ENCODE measurements at places on chromosomes 13 and 19.

DNA sequence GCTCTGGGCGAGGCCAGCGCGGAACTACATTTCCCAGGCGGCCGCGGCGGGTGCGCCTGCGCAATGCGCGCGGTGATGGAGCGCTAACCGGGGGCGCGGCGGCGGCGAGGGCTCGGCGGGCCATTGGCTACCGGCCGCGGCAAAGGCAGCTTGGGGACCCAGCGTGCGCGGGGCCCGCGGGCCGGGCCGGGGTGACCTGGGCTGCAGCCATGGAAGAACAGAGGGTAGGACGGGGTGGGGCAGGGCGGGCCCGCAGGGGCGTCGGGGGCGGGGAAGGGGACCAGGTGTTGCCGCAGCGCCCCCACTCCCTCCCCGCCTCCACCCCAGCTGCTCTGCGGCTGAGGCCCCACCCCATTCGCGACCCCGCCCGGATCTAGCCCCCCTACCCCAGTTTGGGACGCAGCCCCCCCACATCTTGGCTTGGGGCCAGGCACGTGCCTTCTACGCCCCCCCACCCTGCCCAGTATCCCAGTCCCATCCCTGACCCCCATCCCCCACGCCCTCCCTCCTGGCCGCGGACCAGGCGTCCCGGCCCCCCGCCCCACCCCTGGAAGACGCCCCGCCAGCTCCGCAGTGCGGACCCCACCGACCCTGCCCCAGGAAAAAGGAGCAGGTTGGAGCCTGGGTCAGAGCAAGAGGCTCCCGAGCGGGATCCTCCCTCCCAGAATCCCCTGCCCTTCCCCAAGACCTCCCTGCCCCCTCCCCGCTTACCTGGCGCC lies at the start of gene FSD1:
TSS of gene FSD1 (plus strand) at position 61 of the 719 bp plus-strand sequence. CDS start at position 210, 149 bp downstream.
- DNase-seq = peak; percentile 32

DNA sequence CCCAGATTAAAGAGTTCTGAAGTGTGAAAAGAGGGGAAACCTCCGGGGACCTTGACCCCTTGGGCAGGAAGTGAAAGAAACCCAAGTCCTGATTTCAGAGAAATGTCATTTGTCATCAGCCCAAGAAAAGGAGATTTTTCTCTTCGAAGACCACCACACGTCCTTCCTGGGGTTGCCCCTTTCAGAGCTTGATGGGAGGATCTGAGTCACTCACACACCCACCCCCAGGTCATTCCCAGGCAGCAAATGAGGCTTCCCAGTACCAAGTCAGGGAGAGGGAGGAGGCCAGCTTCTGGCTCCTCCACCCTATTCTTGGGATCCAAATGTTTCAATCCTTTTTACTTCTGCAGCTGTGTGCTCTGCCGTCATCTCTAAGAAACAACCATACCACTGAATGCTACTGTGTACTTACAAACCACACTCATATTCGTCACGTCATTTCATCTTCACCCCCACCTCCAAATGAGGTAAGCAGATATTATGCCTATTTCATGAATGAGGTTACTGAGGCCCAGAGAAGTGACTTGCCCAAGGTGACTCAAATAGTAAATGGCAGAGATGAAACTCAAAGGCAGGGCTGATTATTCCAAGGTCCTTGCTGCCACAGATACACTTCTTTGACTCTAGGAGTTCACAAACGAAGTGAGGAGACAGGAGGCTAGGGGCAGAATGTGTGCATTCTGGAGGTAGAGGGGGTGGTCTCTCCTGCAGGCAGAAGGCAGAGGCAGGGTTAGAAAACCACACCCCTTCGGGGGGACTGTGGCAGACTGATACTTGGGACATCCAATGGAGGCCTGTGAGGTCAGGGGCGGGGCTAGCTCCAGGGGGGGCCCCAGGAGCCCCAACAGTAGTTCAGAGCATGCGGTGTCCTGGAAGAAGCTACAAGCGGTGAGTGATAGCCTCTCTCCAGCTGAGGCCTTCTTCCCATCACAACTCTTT lies 5.0 kb upstream of the KMT2B start:
- DNase-seq = peak; percentile 35

GRCh38 chr19:13132471-13133180 lies 14.6 kb downstream of the NACC1 start:
- no peak for DNase-seq

DNA sequence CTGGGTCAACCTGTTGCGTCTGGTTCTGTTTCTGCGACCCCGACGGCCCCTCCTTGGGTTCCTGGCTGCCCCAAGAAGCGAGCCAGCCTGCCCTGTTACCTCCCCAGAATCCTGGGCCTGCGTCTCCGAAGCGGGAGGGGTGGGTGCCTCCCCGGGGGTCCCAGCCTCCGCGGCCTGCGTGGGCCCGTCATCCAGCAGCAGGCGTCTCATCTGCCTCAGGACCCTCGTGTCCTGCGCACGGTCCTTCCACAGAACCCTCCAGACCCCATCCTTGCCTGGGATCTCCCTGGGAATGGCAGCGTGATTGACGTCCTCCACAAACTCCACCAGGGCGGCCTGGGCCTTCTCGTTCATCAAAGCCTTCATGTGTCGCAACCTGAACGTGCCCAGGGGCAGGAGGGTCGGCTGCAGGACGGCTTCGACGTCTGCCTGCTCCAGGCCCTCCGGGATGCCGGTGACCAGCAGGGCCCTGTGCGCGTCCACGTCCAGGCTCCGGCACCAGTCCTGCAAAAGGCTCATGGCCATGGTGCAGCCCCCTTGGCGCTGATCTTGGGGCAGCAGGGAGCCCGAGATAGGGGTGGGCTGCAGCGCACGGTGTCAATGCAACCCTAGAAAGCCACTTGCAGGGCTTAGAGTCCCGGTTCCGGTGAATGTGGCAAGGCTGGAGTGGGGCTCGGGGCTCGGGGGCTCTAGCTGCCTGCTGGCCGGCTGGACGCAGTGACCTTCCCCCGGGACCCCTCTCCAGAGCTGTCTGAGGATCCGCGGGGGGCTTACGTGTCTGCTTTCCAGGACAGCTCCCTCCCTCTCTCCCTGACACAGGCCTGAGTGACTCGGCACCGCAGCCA lies 504 bp downstream of the PNMA8B start:
- no peak for DNase-seq

DNA sequence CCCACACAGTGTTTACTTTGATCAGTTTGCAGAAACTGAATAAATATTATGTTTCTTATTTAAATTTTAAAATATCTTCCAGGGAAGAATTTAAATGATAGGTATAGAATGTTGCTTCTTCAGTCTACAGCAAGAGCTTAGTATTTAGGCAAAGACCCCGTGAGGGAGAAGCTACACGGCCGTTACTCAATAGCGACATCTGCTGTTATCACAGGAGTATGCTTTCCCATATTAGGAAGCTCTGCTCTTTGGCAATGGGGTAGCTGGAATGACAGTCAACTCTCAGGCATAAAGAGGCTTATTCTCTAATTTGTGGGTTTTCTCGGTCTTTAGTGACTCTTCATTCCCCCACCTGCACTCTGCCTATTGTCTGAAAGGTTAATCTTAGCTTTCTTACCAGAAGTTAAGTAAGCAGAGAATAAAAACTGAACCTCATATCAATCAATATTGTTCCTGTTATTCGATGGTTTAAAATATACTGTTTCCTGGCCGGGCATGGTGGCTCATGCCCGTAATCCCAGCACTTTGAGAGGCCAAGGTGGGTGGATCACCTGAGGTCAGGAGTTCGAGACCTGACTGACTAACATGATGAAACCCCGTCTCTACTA lies 13.2 kb upstream of the LHFPL6 start:
- peak; percentile 74 for DNase-seq

DNA sequence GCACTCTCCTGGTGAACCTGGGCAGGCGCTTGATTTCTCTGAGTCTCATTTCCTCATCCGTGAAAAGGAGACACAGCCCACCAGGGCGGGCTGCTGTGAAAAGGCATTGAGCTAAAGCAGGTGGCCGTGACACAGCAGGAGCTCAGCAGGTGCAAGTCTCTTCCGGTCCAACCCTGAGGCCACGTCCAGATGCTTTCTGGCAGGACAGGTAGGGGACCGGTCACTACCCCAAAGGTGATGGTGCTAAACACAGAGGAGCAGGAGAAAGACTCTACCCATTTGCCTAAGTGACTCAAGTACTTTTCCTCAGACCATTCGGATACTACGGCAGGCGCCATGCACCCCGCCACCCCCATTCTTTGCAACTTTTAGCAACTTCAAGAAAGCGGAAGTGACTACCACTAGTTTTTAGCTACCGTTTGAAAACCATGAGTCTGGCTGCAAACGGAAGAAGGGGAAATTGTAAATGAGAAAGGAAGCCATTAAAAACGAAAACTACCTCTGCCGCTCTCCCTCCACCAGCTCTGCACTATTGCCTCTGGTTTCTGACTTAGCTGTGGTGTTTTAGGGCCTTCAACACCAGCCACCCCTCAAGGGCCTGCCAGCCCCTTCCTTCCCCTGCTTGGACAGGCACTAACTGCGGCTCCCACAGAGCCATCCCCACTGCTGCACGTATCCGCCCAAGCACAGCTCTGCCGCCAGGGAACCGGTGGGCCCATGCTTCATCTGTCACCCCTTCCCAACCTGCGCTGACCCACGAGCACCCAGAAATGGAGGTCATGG lies 4.8 kb downstream of the PPP6R1 start:
- peak; percentile 60 for DNase-seq

DNA sequence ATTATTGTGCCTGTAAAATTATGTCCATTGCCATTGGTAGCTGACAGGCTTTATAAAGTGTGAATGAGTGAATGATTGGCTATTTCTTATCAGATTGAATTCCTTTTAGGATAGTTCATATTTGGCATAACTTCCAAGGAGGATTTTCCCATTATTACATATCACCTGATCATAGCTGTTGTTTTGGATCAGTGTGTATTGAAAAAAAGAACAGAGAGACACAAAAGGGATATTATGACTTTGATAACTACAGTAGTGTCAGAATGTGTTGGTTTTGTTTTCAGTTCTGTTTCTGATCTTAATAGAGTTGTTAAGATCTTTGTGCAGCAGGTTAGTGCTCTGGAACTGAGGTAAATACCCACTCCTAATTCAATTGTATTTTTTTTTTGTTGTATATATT lies 103.8 kb downstream of the LRCH1 start:
- DNase-seq = no peak

DNA sequence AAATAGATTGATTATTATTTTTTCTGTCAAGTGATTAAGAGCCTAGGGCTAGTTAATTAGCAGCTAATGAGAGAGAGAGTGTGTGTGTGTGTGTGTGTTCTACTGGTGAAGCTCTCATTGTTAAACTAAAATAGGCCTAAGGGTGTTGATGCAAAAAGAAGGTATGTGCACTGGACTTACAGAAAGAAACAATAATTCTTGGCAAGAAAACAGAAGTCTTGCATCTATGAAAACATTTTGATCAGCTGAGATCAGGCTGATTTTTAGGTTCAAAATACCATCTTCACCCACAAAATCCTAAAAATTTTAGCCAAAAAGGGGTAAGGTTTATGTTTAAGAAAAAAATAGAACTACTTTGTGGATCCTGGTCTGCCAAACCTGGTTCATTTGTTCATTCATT lies 106.5 kb downstream of the POSTN start:
- no peak for DNase-seq

DNA sequence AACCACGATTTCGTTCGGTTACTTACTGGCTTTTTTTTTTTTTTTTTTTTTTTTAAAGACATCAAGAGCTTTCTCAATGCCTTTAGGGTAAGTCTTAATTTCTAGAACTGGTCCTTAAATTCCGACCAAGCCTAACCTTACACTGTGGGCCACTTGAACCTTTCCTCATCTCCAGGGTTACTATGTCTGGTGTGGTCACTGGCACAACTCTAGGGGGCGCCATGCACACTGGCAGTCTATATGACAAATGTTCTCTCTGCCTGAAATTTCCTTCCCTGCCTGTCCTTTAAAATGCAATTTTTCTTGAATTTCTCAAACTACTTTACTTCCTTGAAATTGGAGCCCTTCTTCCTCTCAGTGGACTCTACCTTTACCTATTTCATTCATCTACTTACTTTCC lies 227.4 kb downstream of the KLF5 start:
- no peak for DNase-seq

GRCh38 chr13:71610876-71611275 lies 256.1 kb downstream of the DACH1 start:
- DNase-seq = no peak

DNA sequence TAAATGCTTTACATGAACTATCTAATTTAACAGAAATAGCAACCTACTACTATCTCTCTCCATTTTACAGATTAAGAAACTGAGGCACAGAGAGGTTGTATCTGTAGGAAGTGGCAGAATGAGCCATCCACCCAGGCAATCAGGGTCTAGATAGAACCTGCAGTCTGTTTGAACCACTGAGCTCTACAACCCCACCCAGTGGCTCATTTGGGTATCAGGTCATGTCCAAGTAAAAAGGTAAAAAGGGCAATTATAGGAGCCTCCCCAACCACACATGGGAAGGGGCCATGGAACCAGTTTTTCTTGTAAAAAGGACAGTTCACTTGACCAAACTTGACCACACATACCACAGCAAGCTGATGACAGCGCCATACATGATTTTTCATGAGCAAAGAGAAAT lies 92.9 kb upstream of the SGCG start:
- no peak for DNase-seq

DNA sequence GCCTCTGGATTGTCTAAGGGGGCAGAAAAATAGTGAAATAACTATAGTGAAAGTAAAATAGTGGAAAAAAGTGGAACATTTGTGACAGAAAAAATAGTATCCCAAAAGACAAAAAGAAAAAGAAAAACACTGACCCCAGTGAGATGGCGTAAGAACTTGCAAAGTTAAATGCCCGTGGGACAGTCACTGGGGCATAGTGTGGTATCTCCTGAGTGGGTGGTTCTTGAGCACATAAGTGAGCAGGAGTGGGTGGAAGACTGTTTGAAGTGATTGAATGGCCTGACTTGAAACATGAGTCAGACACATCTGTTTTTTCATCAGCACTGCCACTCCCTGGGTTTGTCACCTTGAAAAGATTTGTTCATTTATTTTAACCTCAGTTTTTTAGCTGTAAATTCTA lies 2.5 kb downstream of the ZNF430 start:
- no peak for DNase-seq

DNA sequence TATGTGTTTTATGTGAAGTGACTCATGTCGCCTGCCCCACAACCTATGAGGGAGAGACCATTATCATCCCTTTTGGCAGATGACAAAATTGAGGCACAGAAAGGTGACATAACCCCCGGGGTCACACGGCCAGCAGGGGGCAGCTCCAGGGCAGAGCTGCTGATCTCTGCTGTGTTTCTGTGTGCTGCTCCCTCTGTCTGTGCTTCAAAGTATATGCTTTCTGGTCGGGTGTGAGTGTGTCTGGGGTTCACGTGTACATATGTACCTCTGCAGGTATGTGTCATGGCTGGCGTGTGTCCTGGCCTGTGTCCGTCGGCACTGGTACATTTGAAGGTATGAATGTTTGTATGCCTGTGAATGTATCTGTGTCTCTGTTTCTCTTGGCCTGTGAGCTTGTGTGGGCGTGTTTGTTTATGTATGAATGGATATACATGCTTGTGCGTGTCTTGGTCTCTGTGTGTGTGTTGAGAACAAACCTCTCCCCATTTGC lies 7.1 kb downstream of the LIPE start:
- peak; percentile 66 for DNase-seq

GRCh38 chr13:111952814-111953213 lies 114.1 kb upstream of the SOX1 start:
- no peak for DNase-seq

GRCh38 chr13:113825841-113826240 lies 38.0 kb downstream of the GAS6 start:
- no peak for DNase-seq

- DNase-seq = no peak
Measured at GRCh38 chr13:27427641-27428040, 3.2 kb downstream of the GTF3A start.
